T-cell (primary cell): ENCODE measurements at places on chromosomes 7 and 10.

- DNase-seq: no peak
Measured at GRCh38 chr7:130367836-130368746, 12.2 kb upstream of the CPA1 start.

DNA sequence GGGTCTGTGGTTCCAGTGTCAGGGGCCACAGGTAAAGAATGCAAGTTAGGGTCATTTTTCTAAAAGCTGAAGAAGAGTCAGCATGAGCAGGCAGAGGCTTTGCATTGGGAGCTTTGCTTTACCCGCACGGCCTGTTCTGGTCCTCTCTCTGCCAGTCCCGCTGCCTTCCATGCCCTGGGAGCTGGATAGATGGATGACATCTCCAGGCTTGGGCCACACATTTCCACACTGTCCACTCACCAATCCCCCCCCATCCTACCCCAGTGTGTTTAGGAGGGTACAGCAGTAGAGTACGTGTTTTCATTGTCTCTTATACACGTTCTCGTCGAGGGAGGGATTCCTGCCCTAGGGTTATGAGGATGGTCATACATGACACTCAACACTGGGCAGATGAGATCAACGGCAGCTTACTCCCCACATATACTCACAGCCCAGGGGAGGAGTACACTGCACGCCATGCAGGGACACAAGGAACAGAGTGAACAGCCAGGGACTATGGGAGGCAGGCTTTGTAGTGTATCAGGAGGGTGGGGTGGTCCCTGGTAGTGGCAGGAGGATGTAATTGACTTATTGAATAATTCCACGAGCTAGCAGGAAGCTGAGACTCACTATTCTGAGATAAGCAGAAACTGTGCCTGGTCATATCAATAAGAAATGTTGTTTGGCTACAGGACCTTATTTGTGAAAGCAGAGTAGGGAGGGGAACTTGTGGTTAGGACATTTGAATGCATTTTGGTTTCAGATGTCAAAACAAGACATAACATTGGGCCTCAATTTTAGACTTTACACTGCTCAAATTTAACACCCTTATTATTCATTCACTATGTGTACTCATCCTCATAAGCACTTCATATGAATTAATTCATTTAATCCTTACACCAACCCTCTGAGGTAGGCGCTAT, 36.6 kb downstream of the PLPP4 start:
- DNase-seq: no peak

GRCh38 chr7:2954433-2954853, 89.2 kb downstream of the CARD11 start:
- DNase-seq: no peak

- no peak for DNase-seq
Measured at GRCh38 chr7:89773611-89774010, 380.7 kb upstream of the STEAP1 start.

DNA sequence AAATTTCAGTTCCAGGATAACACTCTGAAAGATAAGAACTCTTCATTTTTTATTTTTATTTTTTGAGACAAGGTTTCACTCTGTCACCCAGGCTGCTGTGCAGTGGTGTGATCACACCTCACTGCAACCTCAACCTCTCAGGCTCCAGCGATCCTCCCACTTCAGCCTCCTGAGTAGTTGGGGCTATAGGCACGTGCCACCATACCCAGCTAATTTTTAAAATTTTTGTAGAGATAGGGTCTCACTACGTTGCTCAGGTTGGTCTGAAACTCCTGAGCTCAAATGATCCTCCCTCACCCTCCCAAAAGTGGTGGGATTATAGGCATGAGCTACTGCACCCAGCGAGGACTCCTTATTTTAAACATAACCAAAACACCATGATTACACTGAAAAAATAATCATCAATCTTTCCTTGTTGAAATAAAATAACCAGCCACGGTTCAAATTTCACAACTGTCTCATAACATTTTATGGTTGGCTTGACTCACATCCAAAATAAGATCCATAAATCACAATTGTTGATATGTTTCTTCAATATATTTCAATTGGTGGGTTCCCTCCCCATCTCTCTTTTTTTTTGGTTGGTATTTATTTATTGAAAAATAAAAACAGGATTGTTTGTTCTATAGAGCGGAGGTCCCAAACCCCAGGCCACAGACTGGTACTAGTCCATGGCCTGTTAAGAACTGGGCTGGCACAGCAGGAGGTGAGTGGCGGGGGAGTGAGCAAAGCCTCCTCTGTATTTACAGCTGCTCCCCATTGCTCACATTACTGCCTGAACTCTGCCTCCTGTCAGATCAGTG, 60.1 kb upstream of the FAM171A1 start:
- no peak for DNase-seq

- DNase-seq: no peak
Measured at GRCh38 chr10:24201503-24202180, 7.3 kb upstream of the KIAA1217 start.

DNA sequence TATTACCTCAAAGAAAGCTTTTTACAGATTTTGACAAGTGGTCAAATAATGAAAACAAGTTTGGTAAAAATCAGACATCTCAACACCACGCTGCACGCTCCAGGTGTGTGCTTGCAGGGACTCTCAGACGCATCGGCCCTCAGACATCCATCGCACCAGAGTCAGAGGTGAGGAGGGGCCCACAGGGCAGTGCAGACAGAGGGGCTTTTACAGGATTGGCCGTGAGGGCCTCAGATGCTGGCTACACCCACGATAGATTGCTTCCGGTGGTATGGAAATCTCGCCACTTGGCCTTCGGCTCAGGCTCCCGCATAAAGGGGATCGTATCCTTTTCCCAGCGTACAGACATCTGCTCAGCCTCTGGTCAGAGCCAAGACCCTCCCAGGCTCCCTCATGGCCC, 72.1 kb downstream of the TCERG1L start:
- no peak for DNase-seq

DNA sequence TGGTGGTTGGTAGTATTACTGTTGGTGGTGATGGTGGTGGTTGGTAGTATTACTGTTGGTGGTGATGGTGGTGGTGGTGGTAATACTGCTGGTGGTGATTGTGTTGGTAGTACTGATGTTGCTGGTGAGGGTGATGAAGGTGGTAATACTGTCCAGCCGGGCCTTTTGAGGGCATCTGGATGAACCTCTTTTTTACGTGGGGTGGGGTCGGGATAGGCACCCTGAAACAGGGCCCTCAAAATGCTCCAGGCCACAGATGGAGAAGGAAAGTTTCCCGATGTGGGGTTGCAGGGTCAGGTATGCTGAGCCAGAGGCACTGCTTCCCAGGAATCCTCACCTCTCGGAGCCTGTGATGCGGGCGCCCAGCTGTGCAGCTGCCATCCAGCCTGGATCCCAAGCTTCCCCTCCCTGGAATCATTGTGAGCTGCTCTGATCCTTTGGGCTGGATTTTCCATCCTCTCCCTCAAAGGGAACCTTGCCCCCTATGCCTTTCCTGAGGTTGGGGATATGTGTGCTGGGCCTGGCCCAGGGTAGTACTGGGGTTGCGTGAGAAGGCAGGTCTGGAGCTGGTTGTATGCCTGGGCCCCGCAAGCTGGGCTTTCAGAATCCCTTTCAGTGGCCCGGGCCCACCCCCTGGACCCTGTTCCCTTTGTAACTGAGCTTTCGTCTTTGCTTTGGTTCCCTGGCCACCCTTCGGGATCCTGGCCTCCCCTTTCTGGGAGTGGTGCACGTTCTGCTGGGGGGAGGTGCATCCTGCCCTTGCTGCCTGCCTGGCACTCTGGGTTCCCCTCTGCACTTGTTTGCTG, 43.3 kb downstream of the DOCK1 start:
- DNase-seq: no peak

- DNase-seq: no peak
Measured at GRCh38 chr7:81687062-81687461, 82.8 kb downstream of the HGF start.

DNA sequence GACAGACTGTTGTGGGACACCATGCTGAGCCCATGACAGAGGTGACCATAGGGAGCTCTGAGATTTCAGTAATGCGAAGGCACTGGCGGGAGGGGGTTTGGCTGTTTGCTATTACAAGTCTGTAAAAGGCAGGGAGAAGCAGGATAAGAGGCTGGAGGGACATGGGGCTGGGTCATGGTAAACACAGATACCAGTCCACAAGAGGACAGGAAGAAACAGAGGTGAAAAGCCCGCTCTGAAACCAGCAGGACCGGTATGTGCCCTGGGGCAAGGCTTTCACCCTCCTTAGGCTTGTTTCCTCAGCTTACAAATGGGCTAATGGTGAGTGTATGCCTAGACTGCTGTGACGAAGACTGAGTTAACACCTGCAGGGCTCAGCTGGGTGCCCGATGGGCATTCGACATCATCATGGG, 34.1 kb downstream of the ANXA11 start:
- DNase-seq: no peak

DNA sequence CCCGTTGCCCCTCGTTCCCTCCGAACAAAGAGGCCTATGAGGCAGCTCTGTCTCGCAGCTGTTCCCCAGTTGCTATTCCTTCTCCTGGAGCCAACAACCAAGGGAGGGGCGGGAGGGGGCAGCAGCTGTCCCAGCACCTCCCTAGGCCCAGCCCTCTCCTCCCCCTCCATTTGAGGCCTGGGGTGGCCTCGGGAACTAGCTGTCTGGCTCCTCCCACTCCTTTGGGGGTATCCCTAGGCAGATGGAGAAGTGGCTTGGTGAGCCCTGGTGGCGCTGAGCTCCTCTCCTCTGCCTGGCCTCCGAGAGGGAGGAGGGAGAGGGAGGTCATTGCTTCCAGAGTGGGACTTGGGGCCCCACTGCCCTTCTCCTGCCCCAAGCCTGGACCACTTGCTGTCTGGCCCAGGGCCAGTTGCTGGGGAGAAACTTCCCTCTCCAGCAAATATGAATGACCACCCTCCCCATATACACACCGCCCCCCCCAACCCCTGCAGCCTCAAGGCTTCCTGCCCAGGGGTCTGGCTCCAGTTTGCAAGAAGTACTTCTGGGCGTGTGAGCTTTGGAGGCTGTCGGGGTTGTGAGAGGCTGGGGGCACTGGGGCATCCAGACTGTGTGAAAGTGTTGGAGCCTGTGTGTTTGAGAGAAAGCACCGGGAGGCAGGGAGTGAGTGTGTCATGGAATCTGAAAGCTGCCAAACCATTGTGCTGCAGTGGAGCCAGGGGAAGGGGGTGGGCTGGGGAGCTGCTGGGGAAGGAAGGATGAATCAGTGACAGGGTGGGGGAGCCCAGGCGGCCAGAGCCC, 3.1 kb downstream of the FLNC start:
- no peak for DNase-seq

GRCh38 chr10:103054621-103055020, 136.5 kb downstream of the CNNM2 start:
- DNase-seq: no peak

- DNase-seq: no peak
Measured at GRCh38 chr10:119541046-119541445, 1.5 kb downstream of the RGS10 start.
